ENCODE measurements at places on chromosomes 2 and 18.

DNA sequence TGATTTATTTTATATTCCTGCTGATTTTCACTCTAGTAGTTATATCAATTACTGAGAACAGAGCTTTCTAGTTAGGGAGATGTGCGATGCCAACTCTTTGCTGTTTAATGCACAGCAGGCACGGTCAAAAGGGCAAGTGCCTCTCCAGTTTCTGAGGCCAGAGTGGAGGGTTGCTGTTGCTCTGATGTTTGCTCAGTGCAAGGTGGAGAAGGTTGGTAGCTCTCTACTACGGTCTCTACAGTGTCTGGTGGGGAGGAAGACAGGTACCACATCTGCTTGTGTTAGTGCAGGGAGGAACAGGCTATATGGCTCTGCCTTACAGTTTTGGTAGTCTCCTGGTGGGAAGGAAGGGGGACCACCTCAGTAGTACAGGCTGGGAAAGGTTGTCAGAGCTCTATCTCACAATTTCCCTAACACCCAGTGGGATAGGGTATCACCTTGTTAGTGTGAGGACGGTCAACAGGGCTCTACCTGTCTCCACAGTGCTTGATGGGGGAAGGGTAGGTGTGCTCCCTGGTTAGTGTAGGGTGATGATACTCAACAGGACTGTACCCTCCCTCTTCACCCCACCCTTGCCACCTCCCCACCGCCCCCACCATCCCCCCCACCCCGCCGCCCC lies 85.9 kb downstream of the FANCL start:
- DNase-seq: no peak

DNA sequence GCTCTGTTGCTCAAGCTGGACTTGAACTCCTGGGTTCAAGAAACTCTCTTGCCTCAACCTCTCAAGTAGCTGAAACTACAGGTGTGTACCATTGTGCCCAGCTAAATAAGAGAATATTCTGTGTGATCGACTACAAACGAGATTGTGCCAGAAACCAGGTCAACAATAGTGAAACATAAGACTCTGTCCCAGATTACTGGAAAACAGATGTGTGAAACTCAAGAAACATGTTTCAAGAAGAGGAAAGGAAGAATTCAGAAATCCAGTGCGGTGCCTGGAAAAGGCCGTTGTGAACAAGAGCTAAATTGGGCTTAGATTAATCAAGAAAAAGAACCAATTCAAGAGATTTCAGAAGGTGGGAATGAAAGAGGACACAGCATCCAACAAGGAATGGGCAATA lies 23.4 kb upstream of the STAT1 start:
- no peak for DNase-seq

- DNase-seq: no peak
Measured at GRCh38 chr18:3623769-3624545, 174.0 kb downstream of the TGIF1 start.

DNA sequence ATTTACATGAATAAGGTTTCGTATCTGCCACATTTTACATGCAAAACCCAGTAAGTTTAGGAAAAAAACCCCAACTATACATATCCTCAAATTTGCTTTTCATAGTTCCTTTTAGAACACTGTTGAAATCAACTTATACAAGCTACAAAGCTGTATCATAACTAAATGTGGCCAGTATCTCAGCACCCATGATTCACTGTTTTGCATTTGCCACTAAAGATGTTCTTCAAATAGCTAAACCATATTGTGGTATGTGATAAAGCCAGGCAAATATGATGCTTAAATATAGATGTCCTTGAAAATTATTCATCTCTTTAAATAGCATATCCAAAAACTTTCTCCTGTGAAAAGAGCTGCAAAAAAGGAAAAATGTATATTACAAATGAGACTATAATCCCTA lies 29.9 kb downstream of the ROCK2 start:
- DNase-seq: no peak

GRCh38 chr2:119126650-119127049 lies 31.9 kb downstream of the C1QL2 start:
- no peak for DNase-seq

- no peak for DNase-seq
Measured at GRCh38 chr2:133790711-133791110, 222.4 kb upstream of the NCKAP5 start.

DNA sequence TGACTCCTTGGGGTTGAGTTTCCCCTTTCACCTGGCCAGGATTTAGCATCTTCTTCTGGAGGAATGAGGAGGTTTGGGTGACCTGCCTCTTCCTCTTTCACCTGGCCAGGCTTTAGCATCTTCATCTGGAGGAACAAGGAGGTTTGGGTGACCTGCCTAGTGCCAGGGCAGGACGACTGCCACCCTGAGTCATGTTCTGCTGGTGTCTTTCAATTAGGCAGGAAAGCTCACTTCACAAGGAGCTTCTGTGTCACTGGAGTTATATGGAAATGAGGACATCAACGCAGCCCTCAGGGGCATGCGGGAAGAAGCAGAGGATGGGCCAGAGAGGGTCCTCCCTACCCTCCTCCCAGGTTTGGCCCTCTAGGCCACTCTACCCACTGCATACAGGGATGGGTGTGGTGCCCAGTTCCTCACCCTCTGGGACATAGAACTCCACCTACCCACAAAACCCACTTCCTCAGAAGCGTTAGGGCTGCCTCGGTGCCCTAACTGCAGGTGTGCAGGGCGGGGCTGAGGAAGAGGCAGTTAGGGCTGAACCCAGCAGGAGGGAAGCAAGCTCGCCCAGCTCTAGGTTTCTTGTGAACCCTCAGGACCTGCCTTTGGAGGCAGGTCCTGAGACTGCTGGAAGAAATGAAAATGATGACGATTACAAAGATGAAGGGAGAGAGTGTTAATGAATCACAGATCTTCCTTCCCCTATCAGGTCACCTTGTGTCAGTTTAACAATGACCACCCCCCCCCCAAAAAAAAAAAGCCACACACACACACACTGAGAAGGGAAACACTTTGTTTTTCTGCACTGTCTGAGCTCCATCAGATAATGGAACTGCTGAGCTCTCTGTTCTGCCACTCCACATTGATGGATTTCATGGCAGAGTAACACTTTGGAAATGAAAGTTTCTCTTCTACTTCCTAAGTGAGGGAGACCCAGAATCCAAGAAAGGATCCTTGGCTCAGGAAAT lies 71.0 kb downstream of the ARL4C start:
- peak; percentile 65 for DNase-seq

Measured in stimulated activated CD4-positive, alpha-beta T cell treated with anti-CD3 and anti-CD28 coated beads, TNF-alpha, amount 100 ng/mL, for 1 hour (primary cell).